ENCODE measurements at places on chromosomes 16 and 17.

DNA sequence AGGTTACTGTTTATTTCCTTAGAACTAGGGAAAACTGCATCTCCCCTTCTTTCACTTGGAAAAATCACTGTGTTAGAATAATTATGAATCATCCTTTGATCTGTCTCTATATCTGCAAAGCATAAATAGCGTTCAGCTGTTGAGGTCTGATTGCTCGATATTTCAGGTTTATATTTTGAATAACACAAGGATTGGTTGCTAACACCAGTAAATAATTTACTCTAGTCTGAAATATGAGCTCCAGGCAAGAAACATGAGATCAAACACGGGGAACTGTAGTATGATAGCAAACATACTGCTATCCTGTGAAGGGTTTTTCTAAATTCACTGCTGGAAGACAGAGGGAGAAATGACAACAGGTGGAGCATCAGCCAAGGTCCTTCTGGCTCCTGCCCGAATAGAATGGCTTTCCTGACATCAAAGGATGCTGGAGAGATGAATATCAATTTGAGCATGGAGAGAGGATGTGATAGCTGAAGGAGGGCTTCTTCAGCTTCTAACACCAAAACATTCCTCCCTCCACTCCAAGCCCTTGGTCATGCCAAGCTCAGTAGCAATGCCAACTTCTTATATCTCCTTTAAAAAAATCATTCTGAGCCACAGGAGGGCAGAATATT, 450.3 kb downstream of the SHISA9 start:
- DNase-seq: no peak

GRCh38 chr16:4957720-4958509, at the start of gene SEC14L5:
SEC14L5 (plus strand) TSS chr16:4958330; CDS start chr16:4959324, 994 bp downstream.
- DNase-seq: no peak

DNA sequence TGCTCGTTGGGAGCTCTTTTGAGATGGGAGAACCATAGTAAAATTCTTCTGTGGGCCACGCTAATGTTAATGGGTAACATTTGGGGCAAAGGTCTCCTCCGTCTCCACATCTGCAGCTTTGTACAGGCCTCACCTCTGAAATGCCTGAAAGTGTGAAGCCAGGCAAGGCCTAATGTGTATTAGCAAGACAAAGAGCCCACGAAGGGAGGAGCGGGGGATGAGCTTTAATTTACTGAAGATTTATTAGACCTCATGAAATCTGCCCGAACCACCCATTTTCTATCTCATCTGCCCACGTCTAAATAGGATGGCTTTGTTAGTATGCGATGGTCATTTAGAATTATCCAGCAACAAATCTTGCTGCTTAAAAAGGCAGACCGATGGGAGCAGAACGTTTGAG, 408.9 kb downstream of the PMP22 start:
- DNase-seq: no peak

DNA sequence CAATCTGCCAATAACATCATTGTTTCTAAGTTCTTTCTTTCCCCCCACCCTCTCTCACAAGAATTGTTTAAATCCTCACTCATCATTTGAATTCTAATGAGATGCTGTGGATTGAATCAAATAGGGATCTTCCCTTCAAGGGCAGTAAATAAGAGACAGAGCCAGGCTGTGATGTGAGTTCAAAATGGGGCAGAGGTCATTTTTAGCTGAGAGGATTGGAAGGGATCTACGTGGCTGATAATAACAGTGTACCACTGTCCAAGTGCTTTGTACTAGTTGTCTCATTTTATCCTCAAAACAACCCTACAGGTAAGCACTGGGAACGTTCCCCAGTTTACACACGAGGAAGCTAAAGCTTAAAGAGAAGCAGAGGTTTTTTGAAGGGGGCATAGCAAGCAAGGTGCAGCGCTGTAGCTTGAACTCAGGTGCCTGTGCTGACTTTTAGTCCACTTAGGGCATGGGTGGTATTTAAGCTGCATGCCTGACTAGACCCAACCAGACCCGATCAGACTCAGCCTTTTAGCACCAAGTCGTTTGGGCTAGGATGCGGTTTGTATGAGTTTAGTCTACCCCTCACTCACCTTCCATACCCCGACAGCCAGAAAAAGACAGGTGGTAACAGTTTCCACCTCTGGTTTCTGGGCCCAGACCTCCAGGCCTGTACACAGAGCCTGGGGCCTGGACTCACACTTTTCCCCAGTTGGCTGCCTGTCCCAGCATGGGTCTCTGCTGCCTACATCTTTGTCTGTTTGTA, 39.2 kb upstream of the CCR7 start:
- no peak for DNase-seq

DNA sequence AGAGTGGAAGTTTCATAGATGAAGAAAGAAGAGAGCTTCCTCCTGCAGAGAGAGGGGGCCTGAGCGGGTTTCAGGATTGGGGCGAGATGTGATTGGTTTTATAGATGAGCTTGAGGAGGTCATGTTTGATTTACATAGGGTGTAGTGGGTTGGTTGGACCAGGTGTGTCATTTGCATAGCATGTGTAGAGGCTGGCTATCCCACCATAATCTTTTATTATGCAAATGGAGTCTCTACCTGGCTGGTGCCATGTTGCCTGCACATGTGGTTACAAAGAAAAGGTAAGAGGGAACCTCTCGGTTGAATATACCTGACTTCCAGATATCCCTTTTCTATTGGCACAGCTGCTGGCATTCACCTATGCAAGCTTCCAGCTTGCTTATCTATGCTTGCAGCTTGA, 228.1 kb downstream of the BCAS3 start:
- DNase-seq: no peak

DNA sequence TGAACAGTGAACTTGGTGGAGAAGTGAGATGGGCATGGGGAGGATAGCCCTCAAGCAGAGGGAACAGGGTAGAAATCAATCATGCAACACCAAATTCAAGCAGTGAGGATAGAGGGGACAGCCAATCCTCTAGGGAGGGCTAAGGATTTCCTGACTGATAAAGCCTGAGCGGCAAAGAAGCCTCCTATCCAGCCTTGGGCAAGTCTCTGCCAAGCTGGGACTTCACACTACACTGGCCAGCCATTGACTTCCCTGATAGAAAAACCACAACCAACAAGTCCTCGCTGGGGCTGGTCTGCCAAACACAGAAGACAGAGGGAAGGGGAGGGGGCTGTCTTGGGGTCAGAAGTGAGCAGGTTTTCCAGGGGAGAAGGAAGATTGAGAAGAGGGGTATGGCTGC, 2.5 kb upstream of the FBXL19 start:
- no peak for DNase-seq

GRCh38 chr17:14797021-14797420, 468.1 kb downstream of the PMP22 start:
- DNase-seq: no peak

- no peak for DNase-seq
These were observed 81.1 kb downstream of the MAF start for GRCh38 chr16:79519448-79519847.

- no peak for DNase-seq
These were observed 125.1 kb downstream of the NPIPB5 start for GRCh38 chr16:22635801-22636200.

GRCh38 chr17:29885031-29885640, 44.9 kb downstream of the SSH2 start:
- no peak for DNase-seq

DNA sequence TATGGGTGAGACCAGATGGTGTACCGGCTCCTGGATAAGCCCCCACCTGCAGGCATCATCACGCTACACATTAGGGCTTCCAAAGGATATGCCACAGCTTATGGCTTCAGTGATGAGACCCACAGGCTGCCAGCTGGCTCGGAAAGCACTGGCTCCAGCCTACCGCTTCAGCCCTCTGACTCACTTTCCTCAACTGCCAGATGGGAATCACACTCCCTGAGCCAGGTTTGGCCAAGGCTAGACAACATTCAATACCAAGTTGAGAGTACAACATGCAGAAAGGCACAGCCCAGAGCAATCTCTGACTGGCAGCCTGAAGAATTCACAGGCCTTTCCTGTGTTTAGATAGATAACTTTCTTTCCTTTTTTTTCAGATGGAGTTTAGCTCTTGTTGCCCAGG, 10.3 kb downstream of the CENPV start:
- no peak for DNase-seq

DNA sequence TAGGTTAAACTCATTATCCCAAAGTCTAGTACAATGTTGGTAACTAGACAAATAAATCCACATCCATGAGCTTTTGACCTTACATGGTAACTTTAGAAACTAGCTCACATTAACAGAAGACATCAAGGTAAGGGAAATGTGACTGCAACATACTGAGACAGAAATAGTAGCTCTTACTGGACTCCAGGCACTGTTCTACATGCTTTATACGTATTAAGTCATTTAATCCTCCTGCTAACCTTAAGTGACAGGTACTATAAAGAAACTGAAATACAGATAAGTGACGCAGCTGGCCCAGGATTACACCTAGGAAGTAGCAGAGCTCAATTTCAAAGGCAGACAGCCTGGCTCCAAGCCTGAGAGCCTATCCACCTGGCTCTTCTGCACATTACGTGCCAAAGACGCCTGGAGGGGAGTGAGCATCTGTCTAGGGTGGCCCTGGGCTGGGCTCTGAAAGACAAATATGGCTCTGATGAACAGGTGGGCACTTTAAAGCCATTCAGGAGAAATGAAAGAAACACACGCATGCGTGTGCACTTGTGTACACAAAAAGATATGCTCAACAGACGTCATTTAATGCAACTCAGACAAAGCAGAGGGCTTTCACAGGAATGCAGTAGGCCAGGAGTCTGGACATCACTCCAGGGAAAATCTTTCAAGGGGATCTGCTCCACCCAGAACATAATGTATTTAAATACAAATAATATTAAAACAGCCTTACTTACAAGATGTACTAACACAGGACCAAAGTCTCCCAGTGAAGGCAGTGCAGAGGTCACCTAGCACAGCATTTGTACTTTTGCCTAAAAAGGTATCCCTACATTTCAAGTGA, 4.4 kb downstream of the ZC3H7A start:
- DNase-seq: no peak

- no peak for DNase-seq
These were observed 4.8 kb downstream of the CTRB2 start for GRCh38 chr16:75202069-75202590.

GRCh38 chr17:78826836-78827509, 13.6 kb downstream of the USP36 start:
- no peak for DNase-seq

GRCh38 chr16:720990-721764, at the start of gene ANTKMT:
ANTKMT (plus strand) TSS chr16:721146; CDS start chr16:721275, 129 bp downstream.
- no peak for DNase-seq

GRCh38 chr17:20172376-20172775, 163.2 kb downstream of the SPECC1 start:
- DNase-seq: no peak

GRCh38 chr17:69267219-69267618, 38.6 kb upstream of the ABCA10 start:
- no peak for DNase-seq
